ENCODE measurements at places on chromosomes 4 and X.

- no peak for DNase-seq
These were observed 49.5 kb upstream of the GYPA start for GRCh38 chr4:144190009-144190408.

DNA sequence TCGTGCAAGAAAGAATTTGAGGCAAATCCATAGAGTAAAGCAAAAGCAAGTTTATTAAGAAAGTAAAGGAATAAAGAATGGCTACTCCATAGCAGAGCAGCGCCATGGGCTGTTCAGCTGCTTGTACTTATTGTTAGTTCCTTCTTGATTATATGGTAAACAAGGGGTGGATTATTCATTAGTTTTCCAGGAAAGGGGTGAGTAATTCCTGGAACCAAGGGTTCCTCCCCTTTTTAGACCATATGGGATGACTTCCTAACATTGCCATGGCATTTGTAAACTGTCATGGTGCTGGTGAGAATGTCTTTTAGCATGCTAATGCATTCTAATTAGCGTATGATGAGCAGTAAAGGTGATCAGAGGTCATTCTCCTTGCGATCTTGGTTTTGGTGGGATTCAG lies 23.5 kb upstream of the CEP135 start:
- no peak for DNase-seq

DNA sequence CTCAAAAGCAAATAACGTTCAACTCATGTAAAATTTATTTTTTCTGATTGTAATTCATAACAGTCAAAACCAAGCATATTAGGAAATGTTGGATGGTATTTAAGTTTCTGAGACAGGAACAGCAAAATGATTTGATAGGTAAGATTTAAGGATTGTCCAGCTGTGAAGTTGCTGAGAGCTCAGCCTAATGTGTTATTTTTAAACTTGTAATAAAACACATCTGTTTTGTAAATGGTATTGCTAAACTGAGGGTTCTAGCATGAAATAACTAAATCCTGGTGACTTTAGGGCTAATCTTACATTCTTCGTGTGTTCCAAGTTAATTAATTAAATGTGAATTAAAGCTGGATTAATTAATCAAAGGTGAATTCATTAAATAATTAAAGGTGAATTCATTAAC lies 13.3 kb downstream of the TLR10 start:
- no peak for DNase-seq

DNA sequence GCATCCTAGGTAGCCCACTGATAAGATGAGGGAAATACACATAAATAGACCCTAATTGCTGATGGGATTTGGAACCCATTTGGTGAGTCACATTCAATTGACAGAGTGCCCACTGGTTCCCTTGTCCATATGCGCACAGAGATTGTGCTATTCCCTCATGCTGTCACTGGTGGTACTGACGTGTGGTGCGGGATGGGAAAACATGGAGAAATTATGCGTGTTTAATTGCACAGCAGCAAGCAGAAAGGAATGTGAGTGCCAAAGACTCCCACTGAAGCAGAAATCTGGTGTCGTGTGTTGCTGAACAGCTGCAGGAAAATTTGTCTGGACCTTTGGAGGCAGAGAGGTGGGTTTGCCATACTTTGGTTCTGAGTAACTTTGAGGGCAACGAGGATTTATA lies 92.2 kb downstream of the NHSL2 start:
- no peak for DNase-seq

GRCh38 chr4:187268940-187269339 lies 545.3 kb upstream of the FAT1 start:
- no peak for DNase-seq

DNA sequence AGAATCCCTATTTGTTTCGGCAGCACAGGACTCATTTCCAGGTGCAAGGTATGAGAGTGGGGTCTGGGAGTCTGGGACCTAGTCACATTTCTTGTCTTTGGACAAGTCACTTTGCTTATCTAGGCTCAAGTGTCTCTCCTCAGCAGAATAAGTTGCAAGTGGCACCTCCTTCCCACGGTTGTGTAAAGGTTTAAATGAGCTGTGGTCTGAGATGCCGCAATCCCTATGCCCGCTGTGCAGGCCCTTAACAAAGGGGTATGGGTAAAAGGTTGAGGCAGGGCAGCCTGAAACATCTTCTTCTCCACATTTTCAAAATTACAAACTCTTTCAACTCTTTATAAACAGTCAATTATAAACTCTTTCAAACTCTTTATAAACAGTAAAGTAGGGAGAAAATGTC lies 93.7 kb downstream of the RTL5 start:
- DNase-seq = no peak
